ENCODE measurements at places on chromosomes 7 and 10.
A peak's percentile ranks its signal among the peaks of the same experiment; 100 is the strongest.

DNA sequence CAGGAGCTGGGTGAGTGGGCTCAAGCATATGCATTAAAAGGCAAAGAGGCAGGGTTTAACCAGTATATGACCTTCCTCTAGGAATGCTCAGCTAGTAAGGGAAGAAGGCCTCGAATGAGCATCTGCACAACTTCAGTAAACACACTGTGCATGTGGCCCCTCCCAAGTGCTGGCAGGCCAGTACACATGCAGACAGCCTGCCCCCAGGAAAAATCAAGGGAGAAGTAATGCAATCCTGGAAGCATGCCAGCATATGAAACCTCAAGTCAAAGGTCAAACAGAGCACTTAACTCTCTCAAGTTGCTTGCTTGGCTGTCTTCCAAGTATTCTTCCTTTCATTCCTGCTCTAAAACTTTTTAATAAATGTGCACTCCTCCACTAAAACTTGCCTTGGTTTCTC is 208.4 kb downstream of the ACTR3B start:
- H3K4me1 ChIP-seq: no peaks in the 10 kb centered on the region
- H3K4me3 ChIP-seq: no peak overlapping the region
- H3K36me3 ChIP-seq: no peaks in the 10 kb centered on the region
- no peak overlapping the region for H3K27ac ChIP-seq
- H3K27me3 ChIP-seq: no peaks in the 10 kb centered on the region
- DNase-seq: no peak

DNA sequence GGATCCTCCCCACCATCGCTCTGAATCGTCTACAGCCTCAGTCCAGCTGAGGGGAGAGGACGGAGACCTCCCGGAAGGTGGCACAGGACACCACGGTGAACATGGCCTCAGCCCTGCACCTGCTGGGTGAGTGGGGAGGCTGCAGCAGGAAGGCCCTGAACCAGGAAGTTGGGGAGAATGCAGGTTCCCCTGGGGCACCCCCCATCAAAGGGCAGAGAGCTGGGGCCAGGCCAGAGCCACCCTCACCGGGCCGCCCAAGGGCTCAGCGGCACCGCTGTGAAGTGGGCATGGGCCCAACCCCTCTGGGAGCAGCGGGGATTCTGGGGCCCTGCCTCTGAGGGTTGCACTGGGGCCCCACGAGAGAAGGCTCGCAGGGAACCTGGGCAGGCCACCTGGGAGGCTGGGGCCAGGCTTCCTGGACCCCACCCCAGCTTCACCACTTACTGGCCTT is 98.7 kb downstream of the MICALL2 start:
- no peaks in the 10 kb centered on the region for H3K4me1 ChIP-seq
- DNase-seq: peak; percentile 53
- no peaks in the 10 kb centered on the region for H3K36me3 ChIP-seq
- H3K27ac ChIP-seq: no peak overlapping the region

GRCh38 chr7:43791-44540 is 148.4 kb upstream of the FAM20C start:
- H3K4me1 ChIP-seq: no peaks in the 10 kb centered on the region
- no peak overlapping the region for H3K27ac ChIP-seq
- peak; percentile 30 for DNase-seq

GRCh38 chr10:29370097-29371092 is 81.5 kb downstream of the LYZL1 start:
- H3K36me3 ChIP-seq: no peaks in the 10 kb centered on the region
- H3K4me1 ChIP-seq: no peaks in the 10 kb centered on the region
- H3K4me3 ChIP-seq: no peak overlapping the region
- peaks cover 8% of the 10 kb centered on the region for H3K27me3 ChIP-seq

DNA sequence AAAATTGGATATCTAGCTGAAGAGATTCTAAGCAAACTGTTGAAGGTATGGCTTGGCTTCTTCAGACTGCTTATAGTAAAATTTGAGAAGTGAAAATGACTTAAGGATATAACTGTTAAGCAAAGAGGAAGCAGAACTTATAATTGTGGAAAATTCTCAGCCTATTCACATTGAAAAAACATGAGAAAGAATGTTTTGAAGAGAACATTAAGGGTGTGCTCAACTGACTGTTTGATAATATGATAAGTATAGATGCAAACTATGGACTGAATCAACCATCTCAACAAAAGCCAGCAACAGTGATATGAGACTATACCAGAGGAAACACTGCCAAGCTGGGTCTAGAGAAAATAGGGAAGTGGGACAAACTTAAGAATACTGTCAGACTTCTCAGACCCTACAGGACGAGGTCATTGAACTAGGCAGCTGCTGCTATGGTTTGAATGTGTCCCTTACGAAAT is 133.1 kb upstream of the PPP1R3A start:
- no peaks in the 10 kb centered on the region for H3K36me3 ChIP-seq
- no peak for DNase-seq
- H3K27ac ChIP-seq: no peak overlapping the region
- H3K27me3 ChIP-seq: no peaks in the 10 kb centered on the region

DNA sequence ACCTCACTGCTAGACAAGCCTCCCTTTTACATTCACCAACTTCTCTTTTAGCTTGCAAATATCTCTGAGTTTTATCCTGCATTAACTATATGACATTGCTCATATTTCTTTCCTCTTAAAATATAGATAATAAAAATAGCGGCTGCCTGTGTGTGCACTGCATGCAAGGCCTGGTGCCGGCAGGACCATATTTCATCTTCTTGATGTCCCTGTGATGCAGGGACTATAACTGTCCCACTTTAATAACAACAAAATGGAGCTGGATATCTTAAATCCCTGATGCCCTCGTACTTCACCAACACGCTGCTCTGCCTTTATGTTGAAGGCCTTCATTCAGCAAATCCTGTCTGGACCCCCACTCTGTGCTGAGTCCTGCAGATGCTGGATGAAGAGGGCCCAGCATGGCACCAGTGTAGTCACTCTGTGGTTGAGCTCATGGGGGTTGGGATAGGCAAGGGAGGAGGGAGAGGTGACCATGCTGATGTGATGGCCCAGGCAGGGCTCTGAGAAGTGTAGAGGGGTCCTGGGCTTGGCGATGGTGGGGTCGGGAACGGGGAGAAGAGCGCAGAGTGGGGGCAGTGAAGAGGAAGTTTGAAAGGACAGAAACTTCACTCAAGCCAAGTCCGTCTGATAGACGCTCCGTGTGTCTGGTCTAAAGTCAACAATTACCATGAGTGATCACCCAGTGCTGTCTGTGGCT is 40.4 kb downstream of the C10orf90 start:
- no peaks in the 10 kb centered on the region for H3K4me1 ChIP-seq
- no peak overlapping the region for H3K27ac ChIP-seq
- H3K4me3 ChIP-seq: no peak overlapping the region
- no peaks in the 10 kb centered on the region for H3K36me3 ChIP-seq
- no peak for DNase-seq

DNA sequence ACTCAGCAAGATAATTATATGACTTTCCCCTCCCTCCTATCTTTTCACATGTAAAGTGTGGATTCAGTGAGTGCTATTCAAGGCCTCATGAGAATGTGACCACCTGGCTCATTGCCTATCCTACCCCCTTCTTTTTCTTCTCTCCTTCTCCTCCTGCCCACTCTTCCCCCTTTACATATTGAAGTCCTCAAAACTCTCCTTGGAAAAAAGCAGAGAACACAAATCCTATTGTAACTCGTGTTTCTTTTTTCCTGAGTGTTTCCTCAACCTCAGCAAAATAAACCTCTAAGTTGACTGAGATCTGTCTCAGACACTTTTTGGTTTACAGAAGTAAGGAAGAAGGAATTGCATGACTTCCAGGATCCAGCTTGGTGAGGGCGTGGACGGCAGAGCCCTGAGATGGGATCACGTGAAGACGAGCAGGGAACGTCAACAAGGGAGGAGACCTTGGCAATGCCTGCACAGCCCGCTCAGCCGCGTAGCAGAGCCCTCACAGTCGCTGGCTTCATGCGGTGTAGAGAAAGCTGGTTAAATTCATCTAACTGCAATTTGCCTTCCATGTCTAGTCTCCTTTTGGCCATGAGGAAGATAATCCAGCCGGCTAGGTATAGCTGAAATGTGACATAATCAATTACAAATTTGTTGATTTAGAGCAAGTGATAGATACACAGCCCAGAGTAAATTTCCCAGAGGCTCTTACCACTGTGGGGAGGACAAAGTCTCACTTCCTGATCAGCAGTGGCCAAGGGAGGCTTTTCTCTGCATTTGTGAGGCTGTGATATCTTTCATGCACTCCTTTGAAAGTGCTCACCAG is 75.7 kb downstream of the LYZL2 start:
- H3K36me3 ChIP-seq: no peaks in the 10 kb centered on the region
- H3K4me1 ChIP-seq: peaks cover 20% of the 10 kb centered on the region
- peak; percentile 77 for DNase-seq
- H3K4me3 ChIP-seq: peak overlapping the region; percentile 14

DNA sequence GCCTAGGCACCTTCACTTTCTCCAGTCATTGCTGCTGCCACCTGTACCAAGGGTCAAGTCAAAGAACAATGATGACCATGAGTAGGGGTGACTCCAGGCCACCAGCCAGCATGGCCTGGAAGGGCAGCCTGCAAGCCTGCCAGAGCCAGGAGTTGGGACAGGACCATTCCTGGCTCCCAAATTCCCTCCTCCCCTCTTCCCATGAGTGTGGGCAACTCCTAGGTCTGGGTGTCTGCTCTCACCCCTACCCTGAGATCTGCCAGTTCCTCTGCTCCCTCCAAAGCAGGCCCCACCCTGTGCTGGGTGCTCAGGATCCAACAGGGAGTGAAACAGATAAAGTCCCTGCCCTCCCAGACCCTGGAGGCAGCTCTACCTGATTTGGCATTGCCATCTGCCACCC is 125.8 kb upstream of the NANOS1 start:
- no peak for DNase-seq
- H3K4me3 ChIP-seq: no peak overlapping the region
- no peak overlapping the region for H3K27ac ChIP-seq
- no peaks in the 10 kb centered on the region for H3K27me3 ChIP-seq

- no peak overlapping the region for H3K4me3 ChIP-seq
- no peaks in the 10 kb centered on the region for H3K36me3 ChIP-seq
- no peaks in the 10 kb centered on the region for H3K27me3 ChIP-seq
- H3K4me1 ChIP-seq: peaks cover 6% of the 10 kb centered on the region
Observed at GRCh38 chr10:132471125-132471451, 66.5 kb upstream of the INPP5A start.

GRCh38 chr10:12902135-12902572 is 99.4 kb downstream of the CCDC3 start:
- no peak overlapping the region for H3K4me3 ChIP-seq
- no peak for DNase-seq
- H3K4me1 ChIP-seq: no peaks in the 10 kb centered on the region
- no peak overlapping the region for H3K27ac ChIP-seq
- H3K27me3 ChIP-seq: no peaks in the 10 kb centered on the region
- H3K36me3 ChIP-seq: no peaks in the 10 kb centered on the region

- DNase-seq: no peak
- no peak overlapping the region for H3K4me3 ChIP-seq
- H3K27me3 ChIP-seq: no peaks in the 10 kb centered on the region
Observed at GRCh38 chr10:33596422-33596821, 262.0 kb upstream of the NRP1 start.

- no peaks in the 10 kb centered on the region for H3K4me1 ChIP-seq
- H3K27me3 ChIP-seq: no peaks in the 10 kb centered on the region
- H3K36me3 ChIP-seq: no peaks in the 10 kb centered on the region
- peak within 1 kb of the TSS; percentile 61 for H3K4me3 ChIP-seq
Observed at GRCh38 chr10:43574001-43574892, at the start of gene ZNF239. TSS of gene ZNF239 (minus strand) at chr10:43574616. CDS start at chr10:43558079, 16,537 bp downstream.

DNA sequence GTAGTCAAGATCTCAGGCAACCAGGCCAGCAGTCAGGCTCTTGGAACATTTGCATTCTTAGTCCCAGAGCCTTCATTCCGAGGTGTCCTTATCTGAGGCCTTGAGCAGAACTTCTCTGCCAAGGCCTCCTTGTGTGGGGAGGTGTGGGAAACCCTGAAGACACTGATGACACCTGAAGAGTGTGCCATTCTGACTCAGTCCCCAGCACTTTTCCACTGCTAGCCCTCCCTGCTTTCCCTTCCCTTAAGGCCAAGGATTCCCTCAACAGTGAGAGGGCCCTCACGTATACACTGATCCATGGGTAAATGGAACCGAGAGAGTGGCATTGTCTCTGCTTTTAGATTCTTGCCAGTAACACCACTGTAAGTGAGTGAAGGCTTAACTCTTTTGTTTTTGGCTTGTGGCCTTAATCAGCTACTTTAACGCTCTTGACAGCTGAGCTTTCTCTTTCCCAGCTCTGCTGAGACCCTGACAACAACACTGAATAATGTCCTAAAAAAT is 30.3 kb downstream of the TRDMT1 start:
- H3K27ac ChIP-seq: no peak overlapping the region
- H3K4me1 ChIP-seq: peaks cover 5% of the 10 kb centered on the region
- DNase-seq: no peak
- H3K36me3 ChIP-seq: no peaks in the 10 kb centered on the region
- H3K4me3 ChIP-seq: no peak overlapping the region

DNA sequence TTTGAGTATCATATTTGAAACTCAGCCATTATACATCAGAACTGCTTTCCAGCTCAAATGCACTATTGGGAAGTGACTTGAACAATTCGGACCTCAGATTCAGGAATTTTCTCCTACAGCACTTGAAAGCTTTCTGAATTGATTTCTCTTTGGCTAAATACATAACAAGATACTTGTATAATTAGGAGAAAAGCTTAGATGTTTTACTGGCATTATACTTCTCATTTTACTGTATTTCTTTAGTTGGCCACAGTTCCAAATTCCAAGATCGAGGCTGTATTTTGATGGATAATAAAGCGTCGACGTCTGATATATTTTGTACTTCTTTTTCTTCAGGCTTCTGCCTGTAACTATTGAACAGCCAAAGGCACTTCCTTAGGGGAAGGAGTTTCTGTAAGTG is 26.7 kb upstream of the LYZL2 start:
- no peaks in the 10 kb centered on the region for H3K27me3 ChIP-seq
- no peak overlapping the region for H3K27ac ChIP-seq
- H3K4me3 ChIP-seq: no peak overlapping the region

DNA sequence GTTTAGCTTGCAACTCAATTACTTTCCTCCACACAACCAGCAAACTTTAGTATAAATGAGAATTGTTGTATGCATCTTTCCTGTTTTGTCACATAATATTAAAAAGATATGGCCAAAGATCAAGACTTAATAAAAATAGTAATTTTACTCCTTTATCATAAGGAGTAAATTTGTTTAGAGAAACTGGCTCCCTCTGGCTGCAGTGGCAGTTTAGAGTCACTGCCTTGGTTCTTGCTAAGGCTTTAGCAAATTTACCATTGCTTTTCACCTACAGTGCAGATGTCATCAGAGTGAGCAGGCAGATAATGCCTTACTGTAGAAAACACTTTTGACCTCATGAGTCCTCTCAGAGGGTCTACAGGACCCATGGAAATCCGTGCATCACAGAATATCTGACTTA is 2.6 kb downstream of the PRPF18 start:
- H3K4me3 ChIP-seq: no peak overlapping the region
- H3K27ac ChIP-seq: no peak overlapping the region
- peaks cover 14% of the 10 kb centered on the region for H3K4me1 ChIP-seq
- DNase-seq: no peak
- peaks cover 6% of the 10 kb centered on the region for H3K27me3 ChIP-seq

Measured in upper lobe of right lung (tissue), 1 donor.